ENCODE measurements at places on chromosomes 1 and 21.

- no peak for DNase-seq
These were observed 44.0 kb downstream of the ODF2L start for GRCh38 chr1:86352086-86352485.

- DNase-seq: no peak
These were observed 22.8 kb downstream of the IFI44 start for GRCh38 chr1:78672428-78672827.

DNA sequence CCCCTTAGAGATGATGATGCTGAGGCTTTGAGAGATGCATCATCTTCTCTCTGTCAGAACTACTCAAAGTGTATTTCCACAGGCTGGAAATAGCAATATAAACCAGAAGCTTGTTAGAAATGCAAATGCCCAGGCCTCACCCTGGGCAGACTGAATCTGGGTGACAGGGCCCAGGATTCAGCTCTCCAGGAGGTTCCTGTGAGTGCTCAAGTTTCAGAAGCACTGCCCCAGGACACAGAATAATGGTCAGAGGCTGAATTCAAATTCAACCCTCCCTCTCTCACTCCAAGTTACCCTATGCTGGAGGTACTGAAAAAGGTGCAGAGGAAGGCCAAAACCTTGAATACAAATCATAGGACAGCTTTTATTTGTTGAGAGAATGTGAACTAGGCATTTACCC lies 98.5 kb upstream of the NGF start:
- no peak for DNase-seq

DNA sequence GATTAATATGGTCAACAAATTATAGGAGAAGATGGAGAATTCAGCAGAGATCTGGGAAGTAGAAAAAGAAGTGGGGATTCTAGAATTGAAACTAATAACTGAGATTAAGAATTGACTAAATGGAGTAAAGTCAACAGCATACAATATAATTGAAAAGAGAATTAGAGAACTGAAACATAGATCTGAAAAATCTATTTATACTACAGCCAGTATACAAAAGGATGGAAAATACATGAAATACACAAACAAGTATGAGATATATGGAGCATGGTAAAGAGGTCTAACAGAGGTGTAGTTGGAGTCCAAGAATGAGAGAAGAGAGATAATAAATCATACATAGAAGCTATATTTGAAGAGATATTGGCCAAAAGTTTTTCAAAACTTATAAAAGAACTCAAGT lies 235.2 kb downstream of the FGGY start:
- no peak for DNase-seq

- peak; percentile 81 for DNase-seq
These were observed 5.0 kb upstream of the EFNA3 start for GRCh38 chr1:155073377-155074242.

DNA sequence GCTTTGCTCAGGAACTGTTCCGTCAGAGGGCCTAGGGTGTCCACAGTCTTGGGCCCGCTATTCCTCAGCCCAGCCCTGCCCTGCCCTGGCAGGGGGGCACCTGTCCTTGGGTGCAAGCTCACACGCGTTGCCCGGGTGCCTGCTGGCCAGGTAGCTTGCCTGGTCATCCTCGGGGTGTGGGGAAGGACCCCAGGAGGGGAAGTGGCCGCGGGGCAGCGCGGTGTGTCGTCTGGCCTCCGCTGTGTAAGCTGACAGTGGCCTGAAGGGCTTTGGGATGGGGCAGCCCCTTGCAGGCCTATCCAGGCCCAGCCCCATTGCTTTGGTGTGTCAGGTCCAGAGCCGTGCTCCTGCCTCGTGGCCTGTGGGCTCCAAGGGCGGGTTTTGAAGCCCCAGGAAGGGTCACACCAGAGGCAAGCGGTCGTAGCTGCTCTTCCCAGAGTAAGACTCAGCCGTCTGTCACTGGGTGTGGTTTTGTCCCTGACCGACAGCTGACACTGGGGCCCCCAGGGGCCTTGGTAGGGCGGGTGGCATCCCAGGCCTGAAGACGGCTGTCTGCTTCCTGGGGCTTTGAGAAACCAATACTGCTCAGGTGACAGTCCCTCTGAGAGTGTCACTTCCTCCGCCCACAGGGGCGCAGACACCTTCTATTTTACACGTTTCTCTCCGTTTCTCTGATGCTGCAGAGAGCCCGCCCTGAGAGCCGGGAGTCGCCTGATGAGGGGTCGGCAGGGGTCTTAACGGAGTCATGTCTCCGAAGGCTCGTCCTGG lies 72.1 kb downstream of the SKI start:
- DNase-seq: peak; percentile 39

DNA sequence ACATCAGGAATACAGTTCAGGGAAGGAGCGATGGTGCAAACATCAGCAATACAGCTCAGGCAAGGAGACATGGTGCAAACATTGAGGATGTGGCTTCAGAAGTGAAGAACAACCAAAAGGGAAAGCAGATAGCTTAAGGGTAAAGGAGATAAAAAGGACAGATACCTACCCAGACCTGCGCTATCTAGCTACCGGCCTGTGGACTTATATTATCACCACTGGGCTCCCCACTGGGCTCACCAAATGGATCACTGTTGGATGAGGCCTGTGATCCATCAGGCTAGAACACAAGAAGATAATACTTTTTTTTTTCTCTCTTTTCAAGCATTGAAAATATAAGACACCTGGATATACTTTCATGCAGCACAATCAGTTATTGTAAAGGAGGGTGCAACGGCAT lies 44.7 kb upstream of the C8B start:
- DNase-seq: no peak

DNA sequence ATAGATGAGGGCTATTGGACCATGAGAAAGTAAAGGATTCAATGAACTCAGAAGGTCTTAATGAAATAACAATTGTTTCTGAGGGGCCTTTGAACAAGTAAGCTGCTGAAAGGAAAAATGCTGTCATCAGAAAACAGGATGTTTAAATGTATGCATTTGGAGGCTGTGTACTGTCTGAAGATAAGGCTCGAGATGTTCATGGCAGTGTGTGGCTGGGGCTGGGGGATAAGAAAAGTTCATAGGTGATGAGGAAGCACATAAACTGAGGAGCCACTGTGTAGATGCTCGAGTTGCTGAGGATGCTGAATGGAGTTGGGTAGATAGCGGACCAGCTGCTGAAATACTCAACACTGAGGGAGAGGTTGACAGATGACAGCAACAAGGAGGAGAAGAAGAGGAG lies 17.8 kb downstream of the THEM4 start:
- no peak for DNase-seq

DNA sequence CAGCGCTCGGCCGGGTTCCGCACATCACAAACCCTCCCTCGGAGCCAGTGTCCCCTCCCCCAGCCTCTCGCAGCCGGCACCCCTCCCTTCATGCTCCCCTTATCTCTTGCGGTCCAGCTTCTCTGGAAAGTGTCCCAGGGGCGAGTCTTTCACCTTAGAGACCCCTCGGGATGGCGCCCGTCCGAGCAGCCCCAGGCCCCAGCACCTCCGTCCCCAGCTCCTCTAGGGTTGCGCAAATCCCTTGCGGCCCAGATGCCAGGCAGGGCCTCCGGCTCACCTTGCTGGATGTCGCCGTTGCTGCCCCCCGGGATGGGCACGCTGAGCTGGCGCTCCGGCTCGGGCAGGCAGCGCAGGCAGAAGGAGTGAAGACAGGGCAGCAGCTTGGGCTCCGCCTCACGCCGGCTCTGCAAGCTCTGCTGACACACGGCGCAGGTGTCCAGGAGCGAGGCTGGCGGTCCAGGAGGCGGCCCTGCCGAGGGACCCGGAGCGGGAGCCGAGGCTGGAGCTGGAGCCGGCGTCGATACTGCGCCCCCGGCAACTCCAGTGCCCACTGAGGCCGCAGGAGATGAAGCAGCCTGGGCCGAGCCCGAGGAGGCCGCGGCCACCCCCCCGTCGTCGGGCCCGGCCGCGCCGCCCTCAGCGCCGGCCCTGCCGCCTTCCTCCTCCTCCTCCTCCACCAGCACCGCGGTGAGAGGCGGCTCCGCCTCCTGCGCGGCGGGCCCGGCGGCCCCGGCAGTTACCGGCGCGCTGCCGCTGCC lies 550 bp downstream of the TRIM33 start:
- peak; percentile 62 for DNase-seq

DNA sequence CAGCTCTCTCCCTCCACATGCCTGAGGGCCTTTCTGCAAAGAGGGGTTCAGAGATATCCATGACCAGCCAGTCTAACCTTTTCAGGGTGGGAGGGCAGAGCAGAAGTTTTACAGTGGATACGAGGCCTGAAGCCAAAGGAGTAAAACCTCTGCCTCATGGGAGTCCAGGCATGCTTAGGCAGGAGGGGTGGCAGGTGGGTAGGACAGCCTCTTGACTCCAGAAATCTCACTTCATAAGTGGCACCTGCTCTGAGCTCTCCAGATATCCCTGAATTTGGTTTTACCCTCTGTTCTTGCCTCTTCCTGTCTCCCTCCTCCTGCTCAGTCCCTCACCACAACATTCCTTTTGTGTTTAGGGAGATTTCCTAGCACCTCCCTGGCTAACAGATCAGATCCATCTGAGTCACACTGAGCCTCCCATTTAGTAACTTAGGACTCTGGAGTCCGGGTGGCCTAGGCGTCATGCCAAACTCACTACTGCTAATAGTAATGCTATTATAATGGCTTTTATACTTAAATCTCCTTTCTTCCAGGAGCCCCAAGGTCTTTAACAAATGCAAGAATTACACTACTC lies 201.0 kb downstream of the HS2ST1 start:
- no peak for DNase-seq

GRCh38 chr1:161930064-161930463 lies 93.6 kb downstream of the OLFML2B start:
- no peak for DNase-seq

GRCh38 chr1:205751036-205751651 lies 1.2 kb upstream of the NUCKS1 start:
- DNase-seq: peak; percentile 64

- no peak for DNase-seq
These were observed 34.4 kb upstream of the COP1 start for GRCh38 chr1:176241385-176242015.

- peak; percentile 67 for DNase-seq
These were observed 12.1 kb downstream of the IRF2BP2 start for GRCh38 chr1:234597894-234598293.

DNA sequence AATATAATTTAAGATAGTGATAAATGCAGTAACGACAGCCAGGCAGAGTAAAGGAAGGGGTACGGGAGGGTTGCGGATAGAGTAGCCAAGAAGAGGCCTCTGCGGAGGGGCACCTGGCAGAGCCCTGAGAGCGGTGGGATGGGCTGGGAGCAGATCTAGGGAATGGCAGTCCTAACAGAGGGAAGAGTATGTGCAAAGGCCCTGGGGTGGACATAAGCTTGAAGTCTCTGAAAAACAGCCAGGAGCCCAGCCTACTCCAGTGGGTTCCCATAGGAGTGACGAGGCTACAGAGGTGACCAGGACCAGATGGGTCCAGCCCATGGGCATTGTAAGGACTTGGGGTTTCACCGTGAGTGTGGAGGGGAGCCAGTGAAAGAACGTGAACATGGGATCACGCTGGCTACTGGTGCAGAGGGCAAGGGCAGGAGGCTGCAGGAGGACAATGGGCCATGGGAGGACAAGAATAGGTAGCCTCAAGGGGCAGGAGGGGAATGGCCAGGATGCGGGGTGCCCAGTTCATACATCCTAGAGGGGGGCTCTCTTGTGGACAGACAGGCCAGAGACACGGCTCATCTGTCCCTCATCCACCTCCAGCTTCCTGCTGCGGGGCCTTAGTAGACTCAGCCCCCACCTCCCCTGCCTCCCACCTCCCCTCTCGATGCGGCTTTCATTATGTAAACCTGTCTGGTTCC lies 185.7 kb upstream of the VAMP3 start:
- no peak for DNase-seq

GRCh38 chr1:100164216-100164615 lies 13.8 kb downstream of the LRRC39 start:
- no peak for DNase-seq

GRCh38 chr1:232386721-232387510 lies 243.0 kb downstream of the SIPA1L2 start:
- no peak for DNase-seq

DNA sequence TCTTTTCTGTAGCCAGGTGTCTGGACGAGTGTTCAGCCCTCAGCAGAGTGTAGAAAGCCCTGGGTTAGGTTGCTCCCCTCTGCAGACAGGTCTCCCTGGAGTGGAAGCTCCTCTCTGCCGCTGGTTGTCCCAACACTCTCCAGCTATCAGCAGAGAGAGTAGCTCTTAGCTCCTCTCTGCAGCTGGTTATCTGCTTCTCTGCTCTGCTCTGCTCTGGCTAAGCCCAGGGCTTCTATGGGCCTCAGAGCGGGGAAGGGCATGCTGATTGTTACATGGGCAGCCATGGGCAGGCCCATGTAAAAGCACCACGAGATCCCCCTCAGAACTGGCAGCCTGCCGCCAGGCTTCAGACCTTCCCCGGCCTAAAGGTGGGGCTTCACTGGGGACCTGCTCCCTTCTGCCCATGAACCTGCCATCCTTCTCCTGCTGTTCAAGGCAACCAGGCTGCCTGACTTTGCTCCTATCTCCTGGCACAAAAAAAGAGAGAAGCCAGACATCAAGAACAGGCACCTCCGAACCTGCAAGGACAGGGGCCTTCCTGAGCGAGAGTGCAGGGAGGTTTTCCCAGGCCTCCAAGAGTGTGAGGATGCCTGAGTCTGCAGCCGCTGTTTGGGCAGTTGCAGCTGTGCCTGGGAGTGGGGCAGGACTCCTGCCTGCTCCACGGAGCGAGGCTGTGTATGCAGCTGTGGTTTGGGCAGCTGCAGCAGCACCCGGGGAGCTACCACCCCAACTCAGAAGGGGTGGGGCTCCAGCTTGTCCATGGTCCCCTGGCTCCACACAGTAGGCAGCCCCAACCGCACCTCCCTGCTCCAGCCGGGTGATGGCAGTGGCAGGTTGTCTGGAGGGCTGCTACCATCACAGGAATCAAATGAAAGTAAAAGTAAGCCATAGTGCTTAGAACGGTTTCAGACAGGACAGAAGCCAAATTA lies 973.7 kb downstream of the LTN1 start:
- DNase-seq: no peak

GRCh38 chr1:28510273-28510969 lies 4.6 kb downstream of the RCC1 start:
- no peak for DNase-seq

DNA sequence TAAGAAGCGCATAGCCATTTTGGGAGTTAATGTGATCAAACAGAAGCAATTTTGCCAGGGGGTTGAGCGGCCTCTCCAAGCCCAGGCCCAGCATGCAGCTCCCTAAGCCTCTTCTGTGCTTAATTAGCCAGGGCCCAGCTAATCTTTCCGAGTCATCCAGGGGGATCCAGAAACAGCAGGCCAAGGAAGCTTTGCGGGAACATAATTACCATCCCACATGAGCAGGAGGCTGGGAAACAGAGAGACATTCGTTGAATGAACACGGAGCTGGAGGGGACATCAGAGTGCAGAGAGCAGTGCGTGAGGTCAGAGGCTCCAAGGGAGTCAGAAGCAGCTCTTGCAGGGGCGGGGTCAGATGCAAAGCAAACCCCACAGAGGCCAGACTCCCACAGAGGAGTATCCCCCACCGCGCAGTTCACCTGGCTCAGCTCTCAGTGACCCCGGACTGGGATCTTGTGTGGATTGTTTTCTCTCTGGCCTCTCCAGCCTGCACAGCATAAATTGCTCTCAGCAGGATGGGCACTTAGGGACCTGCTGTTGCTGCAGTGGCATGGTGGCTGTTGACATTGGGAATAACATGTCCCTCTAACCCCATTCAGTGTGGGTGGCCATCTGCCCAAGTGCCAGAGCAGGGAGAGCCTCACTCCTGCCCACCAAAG lies 657.4 kb downstream of the AJAP1 start:
- no peak for DNase-seq

GRCh38 chr1:2344744-2345296 lies 46.5 kb downstream of the MORN1 start:
- DNase-seq: no peak
